ENCODE measurements at places on chromosomes 1 and 21.

- no peak for DNase-seq
Measured at GRCh38 chr1:169584483-169585144, 1.7 kb downstream of the F5 start.

GRCh38 chr1:8764293-8764937, 53.0 kb downstream of the RERE start:
- no peak for DNase-seq

DNA sequence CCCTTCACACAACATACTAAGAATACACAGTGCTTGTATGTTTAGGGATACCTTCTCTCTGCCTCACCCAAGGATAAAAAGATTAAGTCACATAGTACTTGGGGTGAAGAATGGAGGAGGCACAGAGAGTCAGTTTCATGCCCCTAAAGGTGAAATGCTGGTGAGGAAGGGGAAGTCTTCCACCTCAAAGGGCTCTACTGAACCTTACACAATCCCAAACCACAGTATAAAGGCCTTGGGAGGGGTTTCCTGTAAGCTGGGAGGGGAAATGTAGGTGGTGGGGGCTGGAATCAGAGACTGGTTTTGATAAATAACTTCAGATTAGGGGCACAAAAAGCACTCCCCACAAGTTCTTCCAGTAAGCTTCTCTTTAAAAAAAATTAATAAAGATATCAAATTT, 3.5 kb downstream of the MINDY1 start:
- DNase-seq, result no peak

DNA sequence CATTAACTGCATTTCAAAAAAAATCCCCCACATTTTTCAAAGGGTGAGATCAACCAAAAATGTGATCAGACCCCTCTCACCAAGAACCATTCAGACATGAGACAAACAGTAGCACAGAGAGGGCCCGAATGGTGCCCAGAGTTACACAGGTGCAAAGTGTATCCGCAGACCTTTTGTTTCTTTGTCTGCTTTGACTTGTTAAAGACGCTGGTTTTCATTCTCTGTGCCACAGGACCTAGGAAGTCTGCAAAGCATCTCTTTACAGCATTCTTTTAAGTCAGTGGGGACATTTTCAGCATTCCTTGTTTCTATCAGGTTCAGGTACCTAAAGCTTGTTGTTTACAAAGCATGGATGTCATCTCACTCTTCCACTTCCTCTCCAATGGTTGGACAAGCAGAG, 87.2 kb upstream of the MAP1LC3C start:
- no peak for DNase-seq

- DNase-seq, result no peak
Measured at GRCh38 chr1:28950449-28950848, 36.1 kb downstream of the EPB41 start.
